Stomach (tissue), 19 donors: ENCODE measurements at places on chromosomes 5 and 9. TPM values are rescaled to one million over a fixed set of nuclear protein-coding genes. Genes with fewer than 3 reads are reported as not detected.

The F12 gene
- polyA plus RNA-seq: not detected

- peak; percentile 48 for DNase-seq
- H3K27ac ChIP-seq: no peak overlapping the region
- no peak overlapping the region for H3K4me3 ChIP-seq
Measured at GRCh38 chr5:147084702-147085101, 150.1 kb upstream of the STK32A start.

DNA sequence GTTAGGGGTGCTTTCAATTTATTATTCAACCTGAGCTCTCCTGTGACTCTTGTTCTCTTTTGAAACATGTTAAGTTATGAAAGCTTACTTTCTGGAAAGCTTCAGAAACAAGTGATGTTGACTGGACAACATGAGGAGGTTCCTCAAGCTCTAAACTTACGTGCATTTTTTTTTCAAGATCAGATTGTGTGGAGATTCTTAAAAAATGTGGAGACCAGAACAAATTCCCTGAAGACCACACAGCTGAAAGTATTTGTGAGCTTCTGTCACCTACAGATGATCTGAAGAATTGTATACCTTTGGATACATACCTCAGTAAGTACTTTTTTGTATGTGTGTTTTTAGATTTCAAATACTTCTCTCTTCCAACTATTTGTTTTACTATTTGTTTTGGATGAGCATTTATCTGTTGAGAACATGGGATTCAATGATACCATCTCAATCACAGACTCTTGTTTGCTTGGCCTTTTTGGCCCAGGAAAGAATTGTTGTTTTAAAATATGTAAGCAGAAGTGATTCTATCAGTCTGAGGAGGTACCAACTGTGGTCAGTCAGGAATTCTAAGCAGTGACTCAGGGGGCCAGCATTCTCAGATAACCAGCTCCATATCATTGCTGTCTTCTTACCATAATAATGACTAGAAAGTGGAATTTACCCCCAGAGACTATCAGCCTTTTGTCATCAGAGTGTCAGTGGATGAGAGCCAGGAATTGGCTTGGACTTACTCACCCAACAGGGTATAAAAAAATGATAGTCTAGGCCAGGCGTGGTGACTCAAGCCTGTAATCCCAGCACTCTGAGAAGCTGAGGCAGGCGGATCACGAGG, 34.4 kb upstream of the GLIPR2 start:
- H3K27me3 ChIP-seq: no peaks in the 10 kb centered on the region
- peaks cover 13% of the 10 kb centered on the region for H3K4me1 ChIP-seq
- DNase-seq: no peak
- H3K27ac ChIP-seq: peak overlapping the region; percentile 41
- H3K36me3 ChIP-seq: no peaks in the 10 kb centered on the region

GRCh38 chr9:11159318-11159862, 546.6 kb upstream of the PTPRD start:
- no peak for DNase-seq
- no peaks in the 10 kb centered on the region for H3K36me3 ChIP-seq

- H3K36me3 ChIP-seq: no peaks in the 10 kb centered on the region
- no peaks in the 10 kb centered on the region for H3K27me3 ChIP-seq
- H3K4me1 ChIP-seq: no peaks in the 10 kb centered on the region
- DNase-seq: peak; percentile 74
- H3K4me3 ChIP-seq: no peak overlapping the region
- no peak overlapping the region for H3K27ac ChIP-seq
Measured at GRCh38 chr9:75265525-75265972, 177.2 kb downstream of the OSTF1 start.

DNA sequence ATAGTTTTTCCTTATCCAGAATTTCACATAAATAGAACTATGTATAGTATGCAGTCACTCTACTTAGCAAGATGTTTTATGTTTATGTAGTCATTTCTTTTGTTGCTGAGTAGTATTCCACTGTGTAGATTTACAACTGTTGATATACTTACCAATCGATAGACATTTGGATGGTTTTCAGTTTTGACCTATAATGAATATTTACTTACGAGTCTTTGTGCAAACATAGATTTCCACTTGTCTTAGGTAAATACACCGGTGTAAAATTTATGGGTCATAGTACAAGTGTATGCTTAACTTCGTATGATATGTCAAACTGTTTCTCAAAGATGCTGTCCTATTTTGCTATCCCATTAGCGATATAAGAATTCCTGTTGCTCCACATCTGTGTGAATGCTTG, 19.7 kb upstream of the OR2K2 start:
- H3K4me3 ChIP-seq: no peak overlapping the region
- H3K27me3 ChIP-seq: no peaks in the 10 kb centered on the region
- H3K27ac ChIP-seq: peak overlapping the region; percentile 46
- H3K36me3 ChIP-seq: no peaks in the 10 kb centered on the region

GRCh38 chr9:132591751-132592314, 9.4 kb downstream of the BARHL1 start:
- H3K36me3 ChIP-seq: peaks cover 40% of the 10 kb centered on the region
- peaks cover 32% of the 10 kb centered on the region for H3K4me1 ChIP-seq
- DNase-seq: no peak

The GGTA1 gene
- polyA plus RNA-seq: 6.2 TPM

DNA sequence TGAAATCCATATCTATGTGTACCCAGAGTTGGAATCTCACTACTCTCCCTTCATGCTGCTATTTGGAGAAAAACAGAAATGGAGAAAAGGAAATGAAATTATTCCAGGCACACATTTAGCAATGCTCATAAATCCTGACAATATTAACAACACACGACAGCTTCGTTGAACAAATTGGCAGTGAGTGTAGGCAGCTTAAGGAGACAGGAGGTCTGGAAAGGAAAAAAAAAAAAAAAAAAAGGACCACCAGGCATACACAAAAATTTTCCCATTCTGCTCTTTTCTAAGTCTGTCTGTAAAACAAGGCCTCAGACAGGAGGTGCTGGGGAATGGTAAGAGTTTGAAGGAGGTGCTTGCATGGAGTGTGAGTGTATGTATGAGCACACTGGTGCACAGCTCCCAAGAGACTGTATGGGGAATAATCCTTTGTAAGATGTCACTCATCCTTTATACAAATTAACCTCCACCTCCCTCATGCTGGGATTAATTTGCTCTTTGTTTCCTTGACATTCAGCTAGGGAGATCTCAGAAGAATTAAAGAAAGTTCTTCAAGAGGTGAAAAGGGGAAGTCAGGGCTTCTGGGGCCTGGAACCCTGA, 78.9 kb downstream of the ASTN2 start:
- no peaks in the 10 kb centered on the region for H3K27me3 ChIP-seq
- no peak for DNase-seq
- no peak overlapping the region for H3K4me3 ChIP-seq
- no peaks in the 10 kb centered on the region for H3K4me1 ChIP-seq

The EXD3 gene
- polyA plus RNA-seq: 27.3 TPM

- H3K4me1 ChIP-seq: peaks cover 31% of the 10 kb centered on the region
- no peaks in the 10 kb centered on the region for H3K36me3 ChIP-seq
- H3K4me3 ChIP-seq: no peak overlapping the region
- H3K27ac ChIP-seq: no peak overlapping the region
- H3K27me3 ChIP-seq: peaks cover 28% of the 10 kb centered on the region
Measured at GRCh38 chr9:106857811-106858470, 5.0 kb upstream of the ZNF462 start.

GRCh38 chr9:13351778-13352386, 72.4 kb upstream of the MPDZ start:
- DNase-seq: peak; percentile 83
- no peaks in the 10 kb centered on the region for H3K27me3 ChIP-seq
- no peak overlapping the region for H3K27ac ChIP-seq
- H3K36me3 ChIP-seq: no peaks in the 10 kb centered on the region
- no peak overlapping the region for H3K4me3 ChIP-seq
- no peaks in the 10 kb centered on the region for H3K4me1 ChIP-seq

- H3K27me3 ChIP-seq: no peaks in the 10 kb centered on the region
- H3K27ac ChIP-seq: peak overlapping the region; percentile 12
- no peaks in the 10 kb centered on the region for H3K4me1 ChIP-seq
- peaks cover 21% of the 10 kb centered on the region for H3K36me3 ChIP-seq
- DNase-seq: no peak
- no peak overlapping the region for H3K4me3 ChIP-seq
Measured at GRCh38 chr9:447230-448025, 232.8 kb downstream of the DOCK8 start.

The PDE6A gene
- not detected for polyA plus RNA-seq

DNA sequence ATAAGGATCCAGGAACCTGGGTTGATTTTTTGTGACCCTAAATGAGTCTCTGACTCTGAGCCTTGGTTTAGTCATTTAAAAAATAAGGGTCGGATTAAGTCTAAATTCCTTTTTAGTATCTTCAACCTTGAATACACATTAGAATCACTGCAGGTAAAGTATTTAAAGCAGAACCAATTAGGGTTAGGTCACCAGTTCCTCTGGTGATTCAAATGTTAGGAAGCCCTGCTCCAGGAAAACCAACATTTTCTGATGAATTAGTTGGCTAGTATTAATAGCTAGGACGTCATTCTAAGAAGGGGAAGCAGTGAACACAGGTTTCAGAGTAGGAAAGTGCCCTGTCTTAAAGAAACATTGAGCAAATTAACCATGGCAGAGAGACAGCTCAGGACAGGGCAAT, 31.4 kb upstream of the BRINP1 start:
- no peak overlapping the region for H3K4me3 ChIP-seq
- H3K27me3 ChIP-seq: no peaks in the 10 kb centered on the region
- no peaks in the 10 kb centered on the region for H3K4me1 ChIP-seq

DNA sequence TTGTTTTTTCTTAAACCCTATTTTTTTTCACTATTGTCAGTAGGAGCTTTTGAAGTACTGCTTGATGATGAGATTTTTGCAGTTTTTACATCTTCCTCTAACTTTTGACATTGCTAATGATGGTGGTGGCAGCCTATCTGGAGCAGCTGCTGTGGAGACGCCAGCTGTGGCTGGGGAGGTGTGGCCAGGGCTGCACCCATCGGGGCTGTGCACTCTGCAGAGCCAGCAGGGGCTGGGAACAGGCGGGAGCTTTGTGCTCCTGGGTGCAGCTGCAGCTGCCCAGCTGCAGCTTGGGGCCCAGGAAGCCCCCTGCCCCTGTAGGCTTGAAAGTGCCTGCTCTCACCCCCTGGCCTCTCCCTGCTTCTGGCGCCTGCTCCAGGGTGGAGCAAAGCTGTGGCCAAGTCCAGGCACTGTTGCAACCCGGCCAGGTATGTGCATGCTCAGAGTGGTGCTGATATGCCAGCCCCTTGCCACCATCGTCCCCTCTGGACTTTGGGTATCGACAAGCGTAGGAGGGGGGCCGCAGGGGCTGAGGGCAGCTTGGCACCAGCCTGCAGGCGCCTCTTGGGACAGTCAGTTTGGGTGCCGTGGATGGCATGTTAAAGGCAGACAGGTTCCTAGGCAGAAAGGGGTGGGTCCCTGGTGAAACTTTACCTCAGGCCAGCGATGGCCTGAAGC, 39.2 kb downstream of the FER start:
- H3K27me3 ChIP-seq: no peaks in the 10 kb centered on the region
- no peak overlapping the region for H3K27ac ChIP-seq
- no peaks in the 10 kb centered on the region for H3K4me1 ChIP-seq
- H3K36me3 ChIP-seq: peaks cover 12% of the 10 kb centered on the region

GRCh38 chr5:34603378-34603777, 52.8 kb upstream of the RAI14 start:
- H3K4me3 ChIP-seq: no peak overlapping the region
- H3K4me1 ChIP-seq: peaks cover 5% of the 10 kb centered on the region
- H3K36me3 ChIP-seq: no peaks in the 10 kb centered on the region

- H3K4me3 ChIP-seq: no peak overlapping the region
- H3K27ac ChIP-seq: peak overlapping the region; percentile 26
- H3K4me1 ChIP-seq: peaks cover 14% of the 10 kb centered on the region
Measured at GRCh38 chr9:98957826-98958225, 14.1 kb downstream of the COL15A1 start.

The SERINC5 gene
- polyA plus RNA-seq: 3.3 TPM

- no peaks in the 10 kb centered on the region for H3K27me3 ChIP-seq
- H3K36me3 ChIP-seq: no peaks in the 10 kb centered on the region
- no peak overlapping the region for H3K27ac ChIP-seq
- no peak for DNase-seq
- no peak overlapping the region for H3K4me3 ChIP-seq
Measured at GRCh38 chr5:123787635-123788034, 275.7 kb downstream of the CSNK1G3 start.

The GPBP1 gene
- 44.0 TPM for polyA plus RNA-seq

The SMIM27 gene
- 14.2 TPM for polyA plus RNA-seq

The WWC1 gene
- 11.3 TPM for polyA plus RNA-seq
